ENCODE measurements at places on chromosomes 7 and 10.

DNA sequence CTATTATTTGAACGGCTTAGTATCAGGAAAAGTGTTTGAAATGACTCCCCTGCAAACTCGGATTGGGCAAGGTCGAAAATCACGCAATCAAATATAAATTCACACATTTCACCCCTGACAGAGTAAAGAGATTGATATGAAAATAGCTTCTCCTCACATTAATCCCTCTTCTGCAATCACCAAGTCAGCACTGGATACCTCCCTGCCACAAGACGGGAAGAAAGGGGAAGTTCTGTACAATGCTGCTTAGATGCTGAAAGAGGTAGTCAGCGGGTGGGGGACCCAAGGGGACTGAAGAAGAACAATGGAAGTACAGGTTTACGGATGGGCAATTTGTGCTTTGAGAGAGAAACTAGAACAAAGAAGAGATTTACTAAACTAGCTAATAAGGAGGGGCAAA, 72.0 kb upstream of the ANK3 start:
- DNase-seq = no peak

GRCh38 chr7:155109121-155109520, 39.0 kb downstream of the HTR5A start:
- no peak for DNase-seq

- DNase-seq = peak; percentile 5
Observed at GRCh38 chr7:135801045-135801693, 52.6 kb upstream of the FAM180A start.

DNA sequence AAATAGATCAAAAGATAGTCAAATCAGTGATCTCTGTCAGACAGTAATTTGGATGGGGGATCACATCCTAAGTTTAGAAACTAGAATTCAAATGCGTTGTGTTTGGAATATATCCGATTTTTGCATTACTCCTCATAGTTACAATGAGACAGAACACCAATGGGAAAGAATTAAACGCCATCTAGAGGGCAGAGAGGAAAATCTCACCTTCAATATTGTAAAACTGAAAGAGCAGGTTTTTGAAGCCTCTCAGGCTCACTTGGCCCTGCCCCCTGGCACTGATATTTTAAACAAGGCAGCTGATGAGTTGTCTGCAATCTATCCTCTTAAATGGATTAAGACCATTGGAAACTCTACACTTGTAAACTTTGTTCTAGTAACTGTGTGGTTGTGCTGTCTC, 17.7 kb downstream of the FRG2B start:
- DNase-seq = no peak

- no peak for DNase-seq
Observed at GRCh38 chr10:106655636-106656035, 508.9 kb downstream of the SORCS1 start.

GRCh38 chr10:14652067-14652466, 122.6 kb downstream of the FAM107B start:
- DNase-seq = no peak

DNA sequence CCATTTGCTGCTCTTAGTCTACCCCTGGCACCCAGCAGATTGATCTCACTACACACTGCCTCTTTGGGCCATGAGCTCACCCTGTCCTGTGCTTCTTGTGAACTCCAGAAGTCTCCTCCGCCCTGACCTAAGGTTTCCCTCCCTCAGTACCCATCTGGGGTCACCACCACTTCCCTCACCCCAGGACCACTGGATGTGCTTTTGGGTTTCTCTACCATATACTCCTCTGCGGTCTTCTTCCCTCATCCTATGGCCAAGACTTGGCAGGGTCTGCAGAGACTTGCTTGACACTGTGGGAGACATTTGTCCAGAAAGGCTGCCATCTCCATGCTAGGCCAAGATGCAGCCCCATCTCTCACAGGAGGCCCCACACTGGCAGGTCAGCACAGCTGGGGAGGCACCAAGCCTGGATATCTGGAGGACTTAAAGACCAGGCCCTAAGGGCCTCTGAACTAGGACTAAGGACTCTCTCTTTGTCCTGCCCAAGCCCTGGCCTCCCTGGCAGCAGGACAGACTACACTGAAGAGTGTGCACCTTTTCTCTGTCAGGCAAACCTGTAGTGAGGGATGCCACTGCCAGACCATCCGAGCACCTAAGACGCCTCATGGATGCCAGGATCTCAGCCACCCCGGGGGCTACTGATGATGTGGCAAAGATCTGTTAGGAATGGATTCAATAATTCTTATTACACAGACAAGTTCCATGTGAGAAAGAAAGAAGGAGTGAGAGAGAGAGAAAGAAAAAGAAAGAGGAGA, 134.6 kb downstream of the ZNF467 start:
- DNase-seq = no peak

DNA sequence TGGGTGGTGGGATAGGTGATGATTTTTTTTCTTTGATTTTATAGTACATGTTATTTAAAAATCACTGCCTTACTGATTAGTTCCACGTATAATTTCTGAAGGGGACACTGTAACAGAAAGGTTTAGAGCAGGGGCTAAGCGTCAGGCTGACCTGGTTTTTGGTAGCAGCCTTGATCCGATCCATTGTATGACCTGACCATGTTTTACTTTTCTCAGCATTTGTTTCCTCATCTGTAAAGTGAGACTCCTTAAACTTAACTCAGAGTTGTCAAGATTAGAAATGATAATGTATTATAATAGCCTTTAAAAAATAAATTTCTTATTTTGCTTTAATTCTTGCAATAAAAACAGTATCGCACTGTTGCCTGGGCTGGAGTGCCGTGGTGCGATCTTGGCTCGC, 23.6 kb downstream of the INPP5F start:
- DNase-seq = no peak

DNA sequence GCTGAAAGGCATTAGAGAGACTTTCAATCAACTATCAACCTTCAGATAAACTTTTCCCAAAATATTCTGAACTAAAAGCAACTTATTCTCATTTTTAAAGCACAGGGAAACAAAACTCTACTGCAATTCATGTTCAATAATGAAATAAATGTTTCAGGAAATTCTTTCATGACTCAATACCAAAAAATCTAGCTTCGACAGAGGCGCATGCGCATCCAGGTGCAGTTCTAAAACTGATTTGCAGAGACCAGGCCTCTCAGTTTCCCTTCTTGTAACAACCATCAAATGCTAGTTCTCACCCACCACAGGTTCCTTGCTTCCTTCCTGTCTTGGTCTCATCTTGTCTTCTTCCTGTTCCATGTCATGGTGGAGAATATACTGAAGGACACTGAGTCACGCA, 55.3 kb upstream of the NRBF2 start:
- DNase-seq = no peak

- no peak for DNase-seq
Observed at GRCh38 chr7:40643664-40644063, 508.9 kb downstream of the SUGCT start.

DNA sequence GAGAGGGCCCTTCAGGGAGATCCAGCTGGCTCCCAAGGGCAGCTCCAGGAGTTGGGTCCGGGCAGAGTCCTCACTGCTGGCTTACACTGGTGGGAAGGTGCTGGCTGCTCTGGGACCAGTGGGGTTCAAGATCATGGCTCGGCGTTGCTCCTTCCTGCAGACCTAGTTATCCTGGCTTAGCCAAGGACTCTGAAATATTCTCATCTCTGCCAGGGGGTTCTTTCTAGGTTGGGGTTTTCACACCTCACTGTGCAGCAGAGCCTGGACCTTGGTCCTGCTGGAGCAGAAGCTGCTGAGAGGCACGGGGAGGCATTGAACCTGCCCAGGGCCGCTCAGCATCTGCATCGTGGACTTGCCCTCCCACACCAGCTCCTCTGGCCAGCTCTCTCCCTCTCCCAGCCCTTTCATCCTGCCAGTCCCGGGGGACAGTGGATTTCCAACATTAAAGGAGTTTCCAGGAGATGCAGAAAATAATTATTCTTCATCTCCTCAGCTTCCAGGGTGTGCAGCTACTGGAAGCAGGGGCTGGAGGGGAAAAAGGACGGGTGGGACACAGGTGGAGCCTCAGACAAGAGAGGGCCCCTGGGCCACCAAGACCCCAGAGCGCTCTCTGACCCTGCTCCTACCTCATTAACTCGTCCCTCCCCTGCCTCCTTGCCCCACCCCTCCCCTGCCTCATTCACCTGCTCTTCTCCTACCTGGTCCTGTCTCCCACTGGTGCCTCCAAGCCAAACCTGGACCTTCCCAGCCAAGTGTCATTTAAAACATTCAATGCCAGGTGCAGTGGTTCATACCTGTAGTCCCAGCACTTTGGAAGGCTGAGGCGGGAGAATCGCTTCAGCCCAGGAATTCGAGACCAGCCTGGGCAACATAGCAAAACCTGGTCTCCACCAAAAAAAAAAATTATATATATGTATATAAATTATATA, 42.5 kb downstream of the JAKMIP3 start:
- DNase-seq = no peak

- DNase-seq = no peak
Observed at GRCh38 chr7:15218261-15218660, 315.7 kb upstream of the DGKB start.

- no peak for DNase-seq
Observed at GRCh38 chr7:2807845-2808772, 36.0 kb downstream of the GNA12 start.

DNA sequence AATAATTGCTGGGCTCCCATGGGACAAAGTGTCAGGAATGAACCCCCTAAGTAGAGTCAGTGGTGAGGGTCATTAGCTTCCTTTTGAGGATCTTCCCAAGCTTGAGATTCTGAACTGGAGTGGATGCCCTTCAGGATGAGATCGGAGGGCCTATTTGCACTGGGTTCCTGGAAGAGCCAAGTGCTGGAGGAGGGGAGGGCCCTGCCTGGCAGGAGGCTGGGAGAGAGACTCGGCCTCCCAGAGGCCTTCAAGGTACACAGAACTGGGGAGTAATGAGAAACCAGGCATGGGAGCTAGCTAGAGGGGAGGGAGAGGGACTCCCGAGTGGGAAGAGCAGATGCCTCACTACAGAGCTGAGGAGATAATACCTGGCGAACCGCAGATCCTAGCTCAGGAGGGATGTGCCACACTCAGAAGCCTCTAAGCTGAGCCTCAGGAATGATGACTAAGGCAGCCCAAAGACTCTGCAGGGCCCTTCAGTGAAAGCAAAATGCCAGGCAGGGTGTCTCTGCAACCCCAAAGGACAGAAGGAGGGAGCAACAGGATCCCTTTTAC, 9.4 kb downstream of the PDAP1 start:
- DNase-seq = no peak

DNA sequence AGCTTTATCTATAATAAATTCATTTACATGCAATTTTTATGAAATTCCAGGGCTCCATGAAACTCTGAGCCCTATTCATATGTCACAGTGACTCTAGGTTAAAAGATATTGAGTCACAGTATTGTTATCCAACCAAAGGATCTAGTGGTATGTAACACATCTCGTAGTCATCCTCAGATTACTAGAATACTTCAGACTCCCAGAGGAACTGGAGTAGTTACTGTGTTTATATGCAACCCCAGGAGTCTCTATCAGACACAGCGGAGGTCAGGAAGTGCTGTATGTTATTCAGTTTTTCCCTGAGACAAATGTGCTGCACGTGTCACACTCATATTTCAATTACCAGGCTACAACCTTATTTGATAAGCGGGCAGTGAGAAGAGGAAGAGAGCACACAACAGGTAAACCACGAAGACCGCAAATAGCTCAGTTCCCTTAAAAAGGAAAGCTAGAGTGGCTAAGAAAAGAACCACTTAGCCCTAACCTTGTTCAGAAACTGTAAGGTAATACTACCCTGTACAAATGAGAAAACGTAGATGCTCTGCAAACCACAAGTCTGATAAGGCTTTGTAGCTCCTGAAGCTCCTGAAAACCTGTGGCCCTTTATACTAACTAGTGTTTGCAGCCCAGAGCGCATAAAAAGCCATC, 114.0 kb upstream of the CNTNAP2 start:
- DNase-seq = no peak

GRCh38 chr10:52446391-52446790, 132.3 kb downstream of the DKK1 start:
- no peak for DNase-seq

DNA sequence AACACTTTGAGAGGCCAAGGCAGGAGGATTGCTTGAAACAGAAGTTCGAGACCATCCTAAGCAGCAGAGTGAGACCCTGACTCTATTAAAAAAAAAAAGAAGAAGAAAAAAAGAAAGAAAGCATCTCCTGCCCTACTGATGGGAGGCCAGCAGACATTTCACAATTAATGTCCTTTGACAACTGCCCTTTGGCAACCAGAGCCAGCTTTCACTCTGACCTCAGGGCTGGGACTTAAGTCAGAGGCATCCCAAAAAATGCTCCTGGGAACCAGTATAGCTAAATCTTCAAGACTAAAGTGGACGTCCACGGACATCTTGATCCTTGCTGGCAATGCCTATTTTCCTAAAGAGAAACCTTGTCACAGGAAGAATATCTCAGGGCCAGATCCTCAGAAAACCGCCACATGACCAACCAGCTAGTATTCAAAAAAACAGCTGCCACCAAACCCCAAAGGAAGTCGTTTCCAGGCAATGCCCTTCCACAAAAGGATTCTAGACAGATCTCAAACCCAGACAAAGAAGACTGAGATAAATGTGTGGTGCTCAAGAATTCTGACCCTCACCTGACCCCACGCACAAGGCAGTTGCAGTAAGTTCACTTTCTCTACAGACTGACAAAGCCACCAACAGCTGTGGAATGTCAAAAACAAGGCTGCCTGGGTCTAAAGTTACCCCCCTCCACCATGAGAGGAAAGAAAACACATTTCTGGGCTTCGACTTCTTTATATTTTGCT, 18.4 kb downstream of the GFRA1 start:
- no peak for DNase-seq

- no peak for DNase-seq
Observed at GRCh38 chr7:125926621-125927020, 997.0 kb upstream of the POT1 start.

DNA sequence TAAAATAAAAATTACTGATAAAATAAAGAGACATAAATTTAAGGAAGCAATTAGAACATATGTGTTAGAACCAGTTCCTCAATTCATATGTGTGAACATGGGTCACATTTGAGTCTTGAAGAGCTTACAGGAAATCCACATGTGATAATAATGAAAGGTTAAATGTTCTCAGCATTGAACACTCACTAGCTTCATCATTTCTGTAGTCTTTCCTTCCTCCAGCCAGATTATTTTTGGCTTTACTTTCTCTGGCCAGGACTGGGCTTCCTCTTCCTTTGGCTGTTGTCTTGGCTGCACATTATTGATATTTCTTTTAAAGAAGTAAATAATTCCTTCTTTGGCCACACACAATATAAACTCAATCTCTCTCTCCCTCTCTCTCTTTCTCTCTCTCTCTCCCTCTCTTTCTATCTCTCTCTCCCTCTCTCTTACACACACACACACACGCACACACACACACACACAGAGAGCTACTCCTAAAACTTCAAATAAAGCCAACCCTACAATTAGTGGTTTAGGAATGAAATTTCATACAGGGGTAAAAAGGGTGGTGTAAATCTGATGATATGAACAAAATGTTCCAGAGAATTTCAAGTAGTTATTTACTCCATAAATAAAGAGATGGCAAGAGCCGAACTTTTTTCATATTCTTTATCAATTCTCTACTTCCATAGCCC, 171.2 kb downstream of the REEP3 start:
- DNase-seq = no peak

- DNase-seq = no peak
Observed at GRCh38 chr7:93574646-93575554, at the start of gene CALCR. TSS of gene CALCR (minus strand) at chr7:93574724. CDS start at chr7:93486981, 87,743 bp downstream.

Measured in AG04449 (cell line).